CD14-positive monocyte (primary cell): ENCODE measurements at places on chromosomes 12 and 14. TPM values are rescaled to one million over a fixed set of nuclear protein-coding genes. Genes with fewer than 3 reads are reported as not detected.

Gene OLR1
- 0.38 and 12.9 TPM in 2 replicates for polyA plus RNA-seq

Gene WNK1
- 20.9 TPM for polyA plus RNA-seq

DNA sequence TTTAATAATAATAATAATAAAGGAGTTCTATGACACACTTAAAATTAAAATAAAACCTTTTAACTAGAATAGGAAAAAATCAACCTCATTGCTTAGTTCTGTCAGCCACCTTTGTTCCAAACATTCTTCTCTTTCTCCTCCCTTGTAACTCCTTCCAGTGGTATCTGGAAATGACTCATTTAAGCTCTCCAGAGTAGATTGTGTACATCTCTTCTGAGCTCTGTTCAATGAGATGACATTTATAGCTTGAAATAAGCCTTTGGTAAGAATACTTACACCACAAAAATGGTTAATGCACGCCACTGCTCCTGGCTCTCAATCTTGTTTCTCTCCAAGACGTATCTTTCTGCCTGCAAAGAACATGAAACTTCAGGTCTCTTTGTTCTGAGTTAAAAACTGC, 70.3 kb downstream of the STAB2 start:
- DNase-seq = no peak

- DNase-seq = no peak
These were observed 120.7 kb downstream of the HECTD4 start for GRCh38 chr12:112261559-112261958.

- DNase-seq = no peak
These were observed 29.1 kb upstream of the PZP start for GRCh38 chr12:9237286-9237685.

GRCh38 chr12:55642669-55643068, 6.0 kb downstream of the OR10P1 start:
- peak; percentile 65 for DNase-seq

- DNase-seq = no peak
These were observed 1288.4 kb downstream of the AACS start for GRCh38 chr12:126353604-126354003.
